Right atrium auricular region (tissue), 2 donors: ENCODE measurements at places on chromosomes 11 and 22. TPM values are rescaled to one million over a fixed set of nuclear protein-coding genes. Genes with fewer than 3 reads are reported as not detected.

The TMPRSS13 gene
- not detected for total RNA-seq

DNA sequence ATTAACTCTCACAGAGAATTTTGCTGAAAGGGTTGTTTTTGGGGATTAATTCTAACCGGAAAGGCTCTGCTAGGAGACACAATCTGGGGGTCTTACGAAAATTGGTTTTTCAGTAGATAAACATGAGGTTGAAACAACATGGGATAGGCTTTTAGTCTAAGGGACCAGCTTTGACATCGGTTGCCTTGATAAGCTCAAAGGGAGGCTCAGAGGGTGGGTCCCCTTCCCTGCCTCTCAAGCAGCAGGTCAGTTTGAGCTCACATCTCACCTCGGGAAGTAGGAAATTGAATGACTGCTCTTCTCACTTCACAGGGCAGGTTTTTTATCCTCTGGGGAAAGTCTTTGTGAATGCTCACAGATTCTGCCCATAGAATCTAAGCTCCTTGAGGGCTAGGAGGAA is 70.2 kb upstream of the KIRREL3 start:
- H3K27ac ChIP-seq: no peak overlapping the region
- H3K27me3 ChIP-seq: no peaks in the 10 kb centered on the region
- H3K36me3 ChIP-seq: no peaks in the 10 kb centered on the region
- no peak overlapping the region for H3K4me3 ChIP-seq

DNA sequence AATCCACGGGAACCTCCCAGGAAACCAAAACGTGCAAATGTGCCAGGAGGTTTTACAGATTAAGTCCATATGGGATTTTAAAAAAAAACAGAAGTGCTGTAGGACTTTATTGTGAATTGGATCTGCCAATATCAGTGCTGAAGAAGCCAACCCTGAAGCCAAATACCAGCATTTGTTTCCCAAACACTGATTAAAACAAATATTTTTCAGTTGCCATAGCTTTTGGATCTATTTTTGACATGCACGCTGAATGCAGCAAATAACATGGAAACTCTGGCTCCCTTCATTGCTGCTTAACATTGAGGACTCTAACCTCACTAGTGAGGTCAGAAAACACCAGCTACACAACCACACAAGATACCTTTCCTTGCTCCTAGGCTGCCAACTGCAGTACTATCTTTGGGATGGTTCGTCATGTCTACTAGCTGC is 28.4 kb upstream of the SIK2 start:
- H3K27me3 ChIP-seq: no peaks in the 10 kb centered on the region
- peak overlapping the region; percentile 38 for H3K27ac ChIP-seq

- no peak overlapping the region for H3K4me3 ChIP-seq
- no peaks in the 10 kb centered on the region for H3K4me1 ChIP-seq
- H3K27ac ChIP-seq: no peak overlapping the region
- H3K27me3 ChIP-seq: no peaks in the 10 kb centered on the region
- DNase-seq: no peak
These were observed 93.8 kb upstream of the LMO1 start for GRCh38 chr11:8357505-8357888.

- H3K4me1 ChIP-seq: no peaks in the 10 kb centered on the region
- H3K27me3 ChIP-seq: no peaks in the 10 kb centered on the region
- no peaks in the 10 kb centered on the region for H3K36me3 ChIP-seq
- H3K27ac ChIP-seq: peak overlapping the region; percentile 87
These were observed 1.3 kb downstream of the C11orf21 start for GRCh38 chr11:2300290-2300935.

The MS4A6E gene
- total RNA-seq: not detected

GRCh38 chr11:69403556-69404215 is 77.8 kb upstream of the LINC01488 start:
- no peak overlapping the region for H3K27ac ChIP-seq
- H3K4me3 ChIP-seq: no peak overlapping the region
- H3K36me3 ChIP-seq: no peaks in the 10 kb centered on the region
- no peak for DNase-seq

The DDI1 gene
- total RNA-seq: not detected

GRCh38 chr22:38766076-38766777 is 10.4 kb upstream of the SUN2 start:
- H3K27ac ChIP-seq: no peak overlapping the region
- H3K4me1 ChIP-seq: peaks cover 6% of the 10 kb centered on the region
- H3K27me3 ChIP-seq: no peaks in the 10 kb centered on the region
- no peak for DNase-seq

DNA sequence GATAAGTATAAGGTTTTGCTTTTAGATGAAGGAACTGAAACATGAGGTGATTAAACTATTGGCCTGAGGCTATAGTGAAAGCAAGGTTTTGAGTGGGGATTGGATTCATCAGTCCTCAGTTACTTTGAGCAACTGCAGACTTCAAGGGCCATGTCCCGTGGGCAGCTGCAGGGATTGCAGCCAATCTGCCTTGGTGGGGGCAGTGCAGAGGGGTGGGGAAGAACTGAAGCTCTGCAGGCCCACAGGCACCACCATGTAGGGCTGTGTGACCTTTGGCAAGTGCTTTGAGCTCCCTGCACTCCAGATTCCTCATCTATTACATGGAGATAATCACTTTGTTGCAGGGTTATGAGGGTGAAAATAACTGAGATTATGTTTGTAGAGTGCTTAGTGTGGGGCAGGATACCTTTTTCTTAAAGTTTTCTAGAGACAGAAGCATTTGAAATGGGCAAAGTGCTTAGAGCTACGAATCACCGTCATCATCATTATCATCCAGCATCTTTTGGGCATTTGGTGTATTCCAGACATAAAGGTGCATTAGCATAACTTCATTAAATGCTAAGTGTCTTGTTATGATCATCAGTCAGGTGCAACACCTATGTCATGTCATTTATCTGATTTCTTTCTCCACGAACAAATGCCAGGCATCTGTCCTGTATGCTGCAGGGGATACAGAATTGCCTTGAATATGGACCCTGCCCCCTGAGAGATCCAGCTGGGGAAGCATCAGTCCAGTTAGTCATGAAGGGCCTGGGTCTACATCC is 72.1 kb upstream of the TENM4 start:
- no peak overlapping the region for H3K27ac ChIP-seq
- H3K4me3 ChIP-seq: no peak overlapping the region
- no peaks in the 10 kb centered on the region for H3K27me3 ChIP-seq
- H3K36me3 ChIP-seq: no peaks in the 10 kb centered on the region
- H3K4me1 ChIP-seq: no peaks in the 10 kb centered on the region

DNA sequence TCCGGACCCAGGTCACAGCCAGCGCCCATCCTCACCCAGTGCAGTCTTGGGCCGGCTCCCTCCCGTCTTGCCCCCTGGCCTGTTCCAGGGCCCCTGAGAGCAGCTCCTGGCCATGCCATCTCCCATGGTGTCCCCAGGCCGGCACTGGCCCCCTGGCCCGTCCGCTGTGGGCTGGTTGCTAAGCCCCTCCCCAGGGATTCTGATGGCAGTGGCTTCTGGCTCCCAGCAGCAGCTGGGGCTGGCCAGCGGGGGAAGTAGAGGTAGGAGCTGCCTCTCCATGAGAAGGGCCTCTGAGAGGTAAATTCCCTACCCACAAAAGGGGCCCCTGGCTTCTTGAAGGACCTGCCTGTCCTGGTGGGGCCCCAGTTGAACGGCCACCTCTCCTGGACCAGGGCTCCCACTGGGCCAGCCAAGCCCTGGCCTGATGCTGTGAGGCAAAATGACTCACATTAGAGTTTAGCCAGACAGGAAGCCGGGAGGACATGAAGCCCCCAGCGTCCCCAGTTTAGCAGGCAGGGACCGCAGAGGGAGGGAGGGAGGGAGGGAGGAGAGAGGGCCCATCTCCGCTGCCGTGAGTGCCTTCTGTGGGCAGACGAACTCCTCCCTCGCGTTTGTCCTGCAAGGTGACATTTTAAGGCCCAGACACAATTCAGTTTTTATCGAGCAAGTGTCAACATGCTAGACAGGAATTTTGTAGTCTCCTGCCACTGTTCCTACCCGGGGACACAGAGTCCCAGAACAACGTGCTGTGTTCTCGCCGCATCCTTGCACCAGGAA is 32.9 kb upstream of the GAL start:
- no peak overlapping the region for H3K4me3 ChIP-seq
- DNase-seq: no peak
- no peaks in the 10 kb centered on the region for H3K36me3 ChIP-seq
- no peaks in the 10 kb centered on the region for H3K4me1 ChIP-seq
- no peak overlapping the region for H3K27ac ChIP-seq

The ATG2A gene
- total RNA-seq: 16.0 TPM

The HEPHL1 gene
- total RNA-seq: not detected

GRCh38 chr11:110298301-110298765 is 1.9 kb upstream of the RDX start:
- DNase-seq: no peak
- H3K27ac ChIP-seq: no peak overlapping the region
- H3K27me3 ChIP-seq: no peaks in the 10 kb centered on the region
- no peaks in the 10 kb centered on the region for H3K4me1 ChIP-seq
- no peak overlapping the region for H3K4me3 ChIP-seq
- H3K36me3 ChIP-seq: no peaks in the 10 kb centered on the region

DNA sequence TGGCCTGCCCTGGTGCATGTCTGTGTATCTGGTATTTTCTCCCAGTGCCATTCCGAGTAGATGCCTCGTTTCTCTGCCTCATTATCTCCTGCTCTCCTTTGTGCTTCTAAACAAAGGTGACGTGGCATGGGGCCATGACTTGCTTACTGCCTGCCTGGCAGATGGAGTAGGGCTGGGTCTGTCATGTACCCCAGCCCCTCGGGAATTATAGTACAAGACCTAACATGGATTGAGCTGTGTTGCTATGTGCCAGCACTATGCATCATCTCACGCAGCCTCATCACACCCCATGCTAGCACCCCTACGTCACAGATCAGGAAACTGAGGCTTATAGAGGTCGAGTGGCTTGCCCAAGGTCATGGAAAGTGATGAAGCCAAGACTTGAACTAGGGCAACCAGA is 88.1 kb downstream of the GALNT18 start:
- no peak overlapping the region for H3K27ac ChIP-seq
- H3K27me3 ChIP-seq: no peaks in the 10 kb centered on the region
- DNase-seq: no peak

The APOL3 gene
- total RNA-seq: 29.5 TPM

The APOBEC3B gene
- total RNA-seq: 0.90 TPM

The GNG3 gene
- not detected for total RNA-seq

The HBD gene
- total RNA-seq: 2.4 TPM

DNA sequence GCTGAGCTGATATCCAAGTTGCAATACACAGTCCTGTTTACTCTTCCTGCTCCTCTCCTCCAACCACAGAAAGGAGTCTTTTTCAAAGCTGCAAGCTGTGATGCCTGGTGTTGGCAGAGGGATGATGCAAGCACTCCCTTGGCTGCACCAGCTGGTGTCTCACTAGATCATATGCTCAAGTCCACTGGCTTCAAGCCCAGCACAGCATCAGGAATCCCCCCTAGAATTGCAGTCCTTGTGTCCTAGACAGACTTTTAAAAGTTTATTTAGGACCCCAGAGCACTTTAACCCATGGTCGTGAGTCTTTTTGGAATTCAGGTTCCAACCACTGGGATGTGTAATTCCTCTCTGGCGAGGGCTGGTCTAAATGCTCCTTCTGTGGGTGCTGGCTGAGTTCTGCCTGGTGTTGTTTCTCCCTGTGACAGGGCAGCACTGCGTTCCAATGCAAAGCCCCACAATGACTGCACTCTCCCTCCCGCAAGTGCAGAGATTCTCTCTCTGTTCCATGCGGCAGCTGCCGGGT is 1.9 kb upstream of the HEPN1 start:
- H3K4me1 ChIP-seq: peaks cover 9% of the 10 kb centered on the region
- no peaks in the 10 kb centered on the region for H3K36me3 ChIP-seq
- H3K4me3 ChIP-seq: no peak overlapping the region
- no peaks in the 10 kb centered on the region for H3K27me3 ChIP-seq
- no peak for DNase-seq
- H3K27ac ChIP-seq: no peak overlapping the region

DNA sequence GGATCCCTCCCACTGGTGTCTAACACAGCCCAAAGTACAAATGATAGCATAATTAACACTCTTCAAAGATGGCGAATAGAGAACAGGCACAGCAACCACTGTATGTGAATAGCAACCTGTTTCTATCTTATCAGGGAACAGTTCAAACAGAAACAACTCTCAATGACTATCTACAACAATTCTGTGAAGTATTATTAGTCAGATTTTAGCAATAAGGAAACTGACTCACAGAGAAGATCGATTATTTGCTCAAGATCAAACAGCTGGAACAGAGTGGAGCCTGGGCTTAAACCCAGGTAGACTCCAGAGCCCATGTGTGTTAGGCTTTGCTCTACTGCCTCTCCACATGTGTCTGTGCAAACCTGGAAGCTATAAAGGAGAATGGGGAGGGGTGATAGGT is 88.7 kb downstream of the C11orf58 start:
- no peaks in the 10 kb centered on the region for H3K27me3 ChIP-seq
- H3K4me3 ChIP-seq: no peak overlapping the region
- H3K4me1 ChIP-seq: no peaks in the 10 kb centered on the region
- H3K27ac ChIP-seq: no peak overlapping the region

GRCh38 chr22:29926057-29926456 is 43.1 kb downstream of the MTMR3 start:
- H3K4me1 ChIP-seq: peaks cover 15% of the 10 kb centered on the region
- no peaks in the 10 kb centered on the region for H3K27me3 ChIP-seq
- no peak overlapping the region for H3K27ac ChIP-seq

GRCh38 chr11:132008872-132009271 is 638.5 kb downstream of the NTM start:
- no peak for DNase-seq
- no peaks in the 10 kb centered on the region for H3K4me1 ChIP-seq
- H3K4me3 ChIP-seq: no peak overlapping the region
- no peaks in the 10 kb centered on the region for H3K27me3 ChIP-seq
- H3K27ac ChIP-seq: no peak overlapping the region
- no peaks in the 10 kb centered on the region for H3K36me3 ChIP-seq

The KLHL35 gene
- total RNA-seq: 0.20 TPM

GRCh38 chr22:24758164-24758799 is 16.2 kb downstream of the PIWIL3 start:
- no peak overlapping the region for H3K27ac ChIP-seq
- H3K4me3 ChIP-seq: no peak overlapping the region
- peaks cover 5% of the 10 kb centered on the region for H3K4me1 ChIP-seq
- H3K36me3 ChIP-seq: no peaks in the 10 kb centered on the region

DNA sequence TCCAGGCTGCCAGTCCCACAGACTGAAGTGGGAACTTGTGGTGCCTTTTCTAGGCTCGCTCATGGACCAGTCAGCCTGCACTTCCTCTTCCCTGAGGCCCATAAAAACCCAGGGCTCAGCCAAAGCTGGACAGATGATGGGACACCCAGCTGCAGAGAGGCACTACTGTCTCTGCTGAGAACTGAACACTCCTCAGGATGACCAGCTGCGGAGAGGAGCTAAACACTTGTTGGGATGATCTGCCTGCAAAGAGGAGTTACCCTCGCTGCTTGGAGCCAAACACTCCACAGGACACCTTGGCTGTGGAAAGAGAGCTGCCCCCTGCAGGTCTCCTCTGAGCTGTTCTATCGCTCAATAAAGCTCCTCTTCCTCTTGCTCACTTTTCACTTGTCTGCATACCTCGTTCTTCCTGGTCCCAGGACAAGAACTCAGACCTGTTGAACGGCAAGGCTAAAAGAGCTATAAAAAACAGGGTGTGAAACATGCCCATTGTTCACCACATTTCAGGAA is 465.5 kb downstream of the GUCY1A2 start:
- no peaks in the 10 kb centered on the region for H3K36me3 ChIP-seq
- no peak overlapping the region for H3K4me3 ChIP-seq
- H3K27me3 ChIP-seq: no peaks in the 10 kb centered on the region
